ENCODE measurements at places on chromosomes 3 and 15.
A peak's percentile ranks its signal among the peaks of the same experiment; 100 is the strongest.

DNA sequence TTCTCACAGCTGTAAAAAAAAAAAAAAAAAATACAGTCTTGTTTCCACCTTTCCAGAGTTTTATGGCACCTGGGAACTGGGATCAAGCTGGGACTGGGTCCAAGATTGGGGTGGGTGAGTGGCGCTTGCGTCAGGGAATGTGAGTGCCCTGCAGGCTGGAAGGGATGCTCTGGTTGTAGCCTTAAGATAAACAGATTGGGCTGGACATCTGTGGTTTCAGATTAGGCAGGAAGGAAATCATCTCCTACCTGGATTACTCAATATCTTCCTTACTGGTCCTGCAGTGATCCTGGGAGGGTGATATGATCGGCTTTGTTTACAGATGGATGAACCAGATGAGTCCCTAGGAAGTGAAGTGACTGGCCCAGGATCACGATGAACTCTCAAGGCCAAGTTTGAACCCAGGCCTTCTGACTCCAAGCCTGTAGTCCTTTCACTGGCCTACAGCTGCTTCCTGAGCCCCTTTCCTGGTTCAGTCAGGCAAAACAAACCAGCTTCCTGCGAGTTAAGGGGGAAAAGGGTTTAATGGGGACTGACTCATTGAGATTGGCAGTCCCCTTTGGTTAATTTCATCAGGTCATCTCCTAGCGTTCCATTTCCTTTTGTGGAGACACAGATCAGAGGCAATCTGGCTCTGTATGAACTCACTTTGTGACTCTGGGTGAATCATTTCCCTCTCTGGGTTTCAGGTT lies 179.8 kb downstream of the THSD4 start:
- peak; percentile 100 for DNase-seq

GRCh38 chr3:64053581-64053980 lies 30.3 kb upstream of the PSMD6 start:
- no peak for DNase-seq

DNA sequence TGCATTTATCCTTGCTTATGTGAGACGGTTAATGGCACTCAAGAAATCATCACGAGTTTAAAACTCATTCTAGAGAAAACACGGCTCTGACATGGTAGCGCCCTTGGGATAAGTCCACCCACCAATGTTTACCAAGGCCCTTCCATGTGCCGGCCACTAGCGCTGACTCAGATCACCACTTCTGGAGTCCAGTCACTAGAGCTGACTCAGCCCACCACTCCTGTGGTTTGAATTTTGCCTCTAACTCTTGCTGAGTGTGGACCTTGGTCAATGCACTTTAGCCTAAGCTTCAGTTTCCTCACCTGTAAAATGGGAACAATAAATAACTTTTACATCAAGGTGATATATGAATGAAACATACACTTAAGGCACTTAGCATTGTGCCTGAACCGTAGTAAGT lies 358.4 kb upstream of the PROK2 start:
- peak; percentile 67 for DNase-seq

DNA sequence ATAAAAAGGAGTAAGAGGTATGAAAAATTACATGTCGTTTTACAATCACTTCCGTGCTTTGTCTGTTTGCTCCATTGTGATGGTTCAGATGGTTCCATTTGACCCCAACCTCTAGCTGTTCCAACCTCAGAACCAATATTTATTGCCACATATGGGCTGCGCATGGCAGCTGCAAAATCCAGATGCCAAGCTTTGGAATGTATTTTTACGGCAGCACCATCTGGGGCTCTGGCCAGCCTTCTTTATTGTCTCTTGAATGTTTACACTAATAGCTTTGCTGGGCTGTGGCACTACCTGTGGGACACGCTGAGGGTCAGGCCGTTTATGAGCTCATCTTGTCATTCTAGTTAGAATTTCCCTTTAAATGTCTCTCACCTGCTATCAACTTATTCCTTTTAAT lies 219.8 kb downstream of the ROBO2 start:
- no peak for DNase-seq

DNA sequence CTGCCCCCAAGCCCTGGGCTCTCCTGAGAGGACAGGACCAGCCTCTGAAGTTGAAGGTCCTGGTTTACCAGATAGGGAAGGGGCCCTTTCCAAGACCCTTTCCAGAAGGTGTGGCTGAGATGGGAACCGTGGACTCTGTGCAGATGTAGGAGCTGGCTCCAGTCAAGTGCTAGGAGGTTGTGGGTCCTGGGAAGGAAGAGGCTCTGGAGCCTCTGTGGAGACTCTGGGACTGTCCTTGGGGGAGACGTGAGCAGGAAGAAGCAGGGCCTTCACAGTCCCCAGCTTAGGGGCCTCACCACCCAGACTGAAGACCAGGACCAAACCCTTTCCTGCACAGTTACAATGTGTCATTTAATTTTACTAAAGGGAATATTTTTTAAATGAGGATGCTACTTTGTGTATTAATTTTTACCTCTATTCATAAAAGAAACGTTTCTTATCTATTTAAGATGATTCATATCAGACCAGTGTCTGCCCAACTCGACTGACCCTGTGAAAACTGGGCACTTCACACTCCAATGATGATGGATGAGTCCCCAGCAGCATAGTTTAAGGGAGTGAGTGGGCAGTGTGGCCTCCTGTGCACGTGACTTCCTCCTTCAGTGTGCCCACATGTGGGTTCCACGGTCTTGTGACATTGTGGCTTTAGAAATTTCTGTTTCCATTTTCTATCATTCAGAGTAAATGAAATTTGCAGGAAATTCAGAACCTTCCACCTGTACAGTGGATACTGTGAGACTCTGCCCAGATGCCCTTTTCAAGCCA lies 10.9 kb downstream of the CCR5AS start:
- peak; percentile 45 for DNase-seq

DNA sequence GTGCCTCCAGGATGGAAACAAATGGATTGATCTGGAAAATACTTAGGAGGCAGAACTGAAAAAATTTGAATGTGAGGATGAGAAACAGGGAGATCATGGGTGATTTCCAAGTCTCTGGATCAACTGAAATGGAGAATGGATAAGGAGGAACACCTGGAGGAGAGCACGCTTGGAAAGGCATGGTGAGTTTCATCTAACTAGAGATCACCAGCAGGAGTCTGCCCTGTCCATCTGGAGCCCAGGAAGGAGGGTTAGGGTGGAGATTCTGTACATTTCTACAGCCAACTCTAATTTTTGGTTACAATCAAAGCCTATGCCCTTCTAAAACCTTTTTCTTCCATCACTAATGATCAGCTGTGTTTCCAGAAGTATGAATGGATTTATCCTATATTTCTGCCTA lies 995.9 kb upstream of the CFAP20DC start:
- DNase-seq, result no peak

DNA sequence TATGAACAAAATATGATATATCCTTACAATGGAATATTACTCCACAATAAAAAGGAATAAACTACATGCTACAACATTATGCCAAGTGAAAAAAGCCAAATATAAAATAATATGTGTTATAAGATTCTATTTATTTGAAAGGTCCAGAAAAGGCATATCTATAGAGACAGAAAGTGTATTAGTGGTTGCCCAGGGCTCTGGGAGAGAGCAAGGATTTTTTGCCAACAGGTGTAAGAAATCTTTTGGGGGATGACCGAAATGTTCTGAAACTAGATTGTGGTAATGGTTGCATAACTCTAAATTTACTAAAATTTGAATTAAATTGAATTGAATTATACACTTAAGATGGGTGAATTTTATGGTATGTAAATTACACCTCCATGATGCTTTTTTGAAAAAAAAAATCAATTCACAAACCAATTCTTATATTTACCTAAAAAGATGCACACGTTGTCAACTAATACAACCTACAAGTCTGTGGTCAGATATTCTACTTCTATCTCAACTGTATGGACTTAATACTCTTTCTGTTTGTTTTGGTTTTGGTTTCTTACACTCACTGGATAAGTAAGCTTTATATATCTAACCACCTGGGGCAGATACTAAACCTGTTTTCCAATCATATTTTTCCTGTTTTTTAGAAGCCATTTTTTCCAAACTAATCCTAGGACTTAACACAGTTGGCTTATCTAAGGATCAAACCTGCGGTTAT lies 75.8 kb downstream of the FBN1 start:
- DNase-seq, result no peak

DNA sequence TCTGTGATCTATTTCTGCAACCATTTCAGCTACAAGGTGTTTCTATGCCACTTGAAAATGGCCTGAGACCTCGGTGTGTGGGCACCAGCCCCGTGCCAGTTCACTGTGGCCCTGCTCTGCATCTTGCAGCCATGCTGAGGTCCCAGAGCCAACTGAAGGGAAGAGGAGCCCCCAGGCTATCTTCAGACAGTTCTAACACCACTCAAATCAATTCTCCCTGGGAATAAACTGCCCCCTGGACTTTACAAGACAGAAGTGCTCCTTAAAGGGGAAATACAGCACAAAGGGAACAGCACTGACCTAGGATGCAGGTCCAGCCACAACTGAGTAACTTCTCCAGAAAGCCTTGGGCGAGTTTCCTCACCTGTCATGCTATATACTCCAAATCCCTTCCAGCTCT lies 3.9 kb downstream of the XXYLT1 start:
- DNase-seq, result no peak

DNA sequence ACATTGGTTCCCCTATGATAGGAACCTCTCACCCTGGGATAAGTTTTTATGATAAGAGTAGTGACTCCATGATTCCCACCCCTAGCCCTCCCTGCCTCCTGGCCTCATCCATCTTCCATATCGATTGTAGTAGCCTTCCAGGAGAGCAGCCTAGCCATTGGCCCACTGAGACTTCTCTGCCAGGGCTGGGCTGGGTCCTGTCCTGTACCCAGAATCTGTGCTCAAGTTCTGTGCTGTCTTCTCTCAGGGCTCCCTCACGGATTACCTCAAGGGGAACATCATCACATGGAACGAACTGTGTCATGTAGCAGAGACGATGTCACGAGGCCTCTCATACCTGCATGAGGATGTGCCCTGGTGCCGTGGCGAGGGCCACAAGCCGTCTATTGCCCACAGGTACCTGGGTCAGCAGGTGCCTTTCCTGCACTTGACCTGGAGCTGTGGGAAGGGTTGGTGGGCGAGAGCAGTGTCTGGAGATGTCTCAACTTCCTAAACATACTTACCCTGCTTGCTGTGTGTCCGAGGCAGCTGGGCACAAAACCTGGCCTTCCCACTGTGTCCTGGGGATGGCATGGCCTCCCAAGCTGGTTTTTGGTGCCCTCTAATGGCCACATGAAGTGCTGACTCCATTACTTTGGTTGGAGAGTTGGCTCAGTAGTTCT lies 16.6 kb upstream of the EXOG start:
- DNase-seq, result peak; percentile 57

DNA sequence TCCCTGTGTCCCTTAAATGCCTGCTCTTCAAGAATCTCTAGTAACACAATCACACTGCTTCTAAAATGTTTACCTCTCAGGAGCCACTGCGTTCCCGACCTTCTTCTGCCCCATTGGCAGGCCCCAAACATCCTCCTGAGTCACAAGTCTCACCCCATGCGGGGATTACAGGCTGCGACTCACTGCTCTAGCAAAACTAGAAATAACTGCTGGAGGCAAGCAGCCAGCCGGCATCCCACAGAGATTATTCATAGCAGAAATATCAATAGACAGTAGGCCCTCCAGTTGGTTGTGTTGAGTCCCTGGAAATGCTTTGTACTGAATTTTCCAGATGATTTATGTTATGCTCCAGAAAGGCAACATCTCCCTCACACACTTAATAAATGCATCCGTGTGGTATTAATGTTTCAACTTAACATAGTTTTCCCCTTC lies 64.8 kb downstream of the RFTN1 start:
- peak; percentile 93 for DNase-seq

DNA sequence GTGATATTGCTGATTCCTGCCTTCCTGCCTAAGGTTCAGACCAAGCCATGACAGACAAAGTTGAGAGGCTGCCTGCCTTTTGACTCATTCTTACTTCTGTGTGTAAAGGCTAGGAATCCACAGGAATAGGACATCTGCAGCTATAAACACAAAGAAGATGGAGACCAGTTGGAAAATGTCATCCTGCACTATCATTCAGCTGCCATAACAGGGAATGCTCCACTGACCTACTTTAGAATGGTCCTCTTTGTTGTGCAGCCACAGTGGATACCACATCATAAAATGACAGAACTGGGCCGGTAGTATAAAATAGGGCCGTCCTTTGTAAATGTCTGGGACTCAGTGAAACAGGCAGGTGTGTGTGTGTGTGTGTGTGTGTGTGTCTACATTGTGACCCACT lies 75.1 kb downstream of the STAC start:
- DNase-seq, result no peak

GRCh38 chr15:96736384-96736783 lies 405.9 kb downstream of the NR2F2 start:
- no peak for DNase-seq

GRCh38 chr3:4751502-4752101 lies 227.6 kb upstream of the BHLHE40 start:
- DNase-seq, result peak; percentile 76

DNA sequence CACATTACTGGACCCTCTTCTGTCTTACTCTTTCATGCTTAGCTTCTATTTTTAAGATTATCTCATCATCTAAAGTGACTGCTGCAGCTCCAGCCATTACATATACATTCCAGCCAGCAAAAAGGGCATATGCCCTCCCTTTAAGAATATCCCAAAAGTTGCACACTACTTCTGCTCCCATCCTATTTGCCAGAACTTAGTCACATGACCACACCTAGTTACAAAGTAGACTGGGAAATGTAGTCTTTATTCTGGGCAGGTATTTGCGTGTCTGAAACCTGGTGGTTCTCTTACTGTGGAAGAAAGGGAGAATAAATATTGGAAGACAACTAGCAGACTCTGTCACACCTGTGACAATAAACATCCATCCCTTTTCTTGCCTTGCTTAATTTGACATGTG lies 341.6 kb upstream of the NR2E3 start:
- DNase-seq, result no peak

GRCh38 chr3:53612508-53612907 lies 118.1 kb downstream of the CACNA1D start:
- no peak for DNase-seq

DNA sequence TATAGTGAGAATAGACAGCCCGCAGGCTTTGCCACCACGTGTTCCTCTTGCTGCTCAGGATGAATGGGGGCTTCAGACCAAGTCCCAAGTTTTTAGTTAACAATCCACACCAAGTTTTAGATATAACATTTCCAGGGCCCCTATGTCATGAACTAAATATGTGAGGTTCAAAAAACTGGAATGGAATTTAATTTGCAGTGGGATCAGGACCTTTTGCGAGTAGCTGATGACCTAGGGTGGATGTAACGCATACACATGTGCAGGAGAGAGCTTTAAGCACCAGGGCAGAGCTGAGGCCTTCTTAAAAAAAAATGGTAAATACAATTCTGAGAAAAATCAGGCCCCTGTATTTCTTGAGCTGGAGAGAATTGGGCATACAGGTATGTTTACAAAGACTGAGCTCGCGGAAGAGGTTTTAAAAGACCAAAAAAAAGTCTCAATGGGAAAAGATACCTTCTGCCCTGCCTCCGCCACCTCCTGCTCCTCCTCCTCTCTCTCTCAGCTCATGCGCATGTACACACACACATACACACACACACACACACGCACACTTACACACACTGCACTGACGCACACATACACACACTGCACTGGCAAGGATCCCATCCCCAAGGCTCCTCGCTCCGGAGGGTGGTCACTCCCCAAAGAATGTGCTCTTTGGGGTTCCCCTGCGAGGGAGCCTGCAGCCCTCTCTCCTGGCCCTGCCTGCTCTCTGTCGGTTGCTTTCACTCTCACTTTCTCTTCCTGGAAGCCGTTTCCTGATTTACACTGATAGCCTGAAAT lies 48.2 kb upstream of the IGF1R start:
- DNase-seq, result peak; percentile 36

All from M059J (cell line).